ENCODE measurements at places on chromosomes 12 and 14.

- H3K4me3 ChIP-seq, result no peak overlapping the region
- peaks cover 15% of the 10 kb centered on the region for H3K4me1 ChIP-seq
Observed at GRCh38 chr14:100122481-100123223, 36.8 kb downstream of the DEGS2 start.

GRCh38 chr12:122062832-122063693 is 15.5 kb upstream of the MLXIP start:
- no peak for DNase-seq
- peaks cover 40% of the 10 kb centered on the region for H3K4me1 ChIP-seq
- peaks cover 39% of the 10 kb centered on the region for H3K36me3 ChIP-seq
- H3K27ac ChIP-seq, result peak overlapping the region; percentile 72

DNA sequence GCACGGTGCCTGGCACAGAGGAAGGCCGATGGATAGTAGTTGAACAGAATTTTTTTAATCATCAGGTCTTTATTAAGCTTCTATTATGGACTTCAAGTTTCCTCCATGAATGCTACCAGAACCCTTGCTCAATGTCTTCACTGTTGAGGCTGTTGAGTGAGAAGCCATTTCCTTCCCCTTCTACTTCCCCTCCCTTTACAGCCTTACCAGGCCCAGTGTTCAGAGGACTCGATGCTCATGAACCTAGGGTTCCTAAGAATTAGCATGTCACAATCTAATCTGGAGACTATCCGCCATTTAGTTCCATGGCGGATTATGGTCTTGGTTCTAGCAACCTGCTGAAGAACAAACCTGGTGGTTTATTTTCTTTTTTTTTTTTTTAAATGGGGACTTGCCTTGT is 17.7 kb downstream of the ETV6 start:
- peaks cover 76% of the 10 kb centered on the region for H3K4me1 ChIP-seq
- H3K27ac ChIP-seq, result peak overlapping the region; percentile 50
- H3K36me3 ChIP-seq, result peaks cover 27% of the 10 kb centered on the region

DNA sequence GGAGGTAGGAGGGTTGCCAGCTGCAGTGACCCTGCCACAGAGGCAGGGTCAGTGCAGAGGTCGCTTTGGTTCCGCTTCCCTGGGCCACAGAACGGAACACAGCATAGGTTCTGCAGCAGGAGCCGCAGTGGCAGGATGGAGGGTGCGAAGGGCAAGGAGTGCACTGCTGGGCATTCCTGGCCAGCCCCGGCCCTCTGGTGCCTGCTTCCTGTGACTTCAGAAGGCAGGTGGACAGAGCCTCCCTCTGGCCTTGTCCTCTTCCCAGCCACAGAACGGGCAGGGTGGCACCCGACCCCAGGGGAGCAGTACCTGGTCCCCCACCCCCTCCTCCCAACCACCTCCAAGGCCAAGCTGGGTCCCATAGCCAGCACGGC is 37.7 kb downstream of the SLC8B1 start:
- H3K36me3 ChIP-seq, result peaks cover 54% of the 10 kb centered on the region
- H3K4me1 ChIP-seq, result peaks cover 11% of the 10 kb centered on the region
- no peak overlapping the region for H3K27ac ChIP-seq
- H3K27me3 ChIP-seq, result no peaks in the 10 kb centered on the region
- no peak overlapping the region for H3K4me3 ChIP-seq
- no peak for DNase-seq

DNA sequence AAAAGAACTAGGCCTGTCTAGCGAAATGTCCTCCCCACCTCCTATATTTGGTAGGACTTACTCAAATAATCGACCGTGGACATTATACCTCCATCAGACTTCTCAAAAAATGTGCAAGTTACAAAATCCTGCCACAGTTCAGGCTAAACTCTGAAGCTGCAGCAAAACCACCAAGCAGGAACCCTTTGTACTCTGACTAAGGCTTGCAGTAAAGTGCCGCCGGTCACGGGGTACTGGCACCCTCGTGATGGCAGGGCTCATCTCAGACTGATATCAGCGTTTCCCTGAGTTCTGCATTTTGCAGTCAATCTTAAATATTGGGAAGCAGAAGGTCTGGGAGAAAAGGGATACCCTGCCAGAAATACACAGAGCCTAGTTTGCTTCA is 17.1 kb downstream of the SLC11A2 start:
- DNase-seq, result no peak
- no peaks in the 10 kb centered on the region for H3K27me3 ChIP-seq
- H3K4me1 ChIP-seq, result peaks cover 14% of the 10 kb centered on the region
- peak overlapping the region; percentile 63 for H3K4me3 ChIP-seq
- H3K27ac ChIP-seq, result peak overlapping the region; percentile 63

DNA sequence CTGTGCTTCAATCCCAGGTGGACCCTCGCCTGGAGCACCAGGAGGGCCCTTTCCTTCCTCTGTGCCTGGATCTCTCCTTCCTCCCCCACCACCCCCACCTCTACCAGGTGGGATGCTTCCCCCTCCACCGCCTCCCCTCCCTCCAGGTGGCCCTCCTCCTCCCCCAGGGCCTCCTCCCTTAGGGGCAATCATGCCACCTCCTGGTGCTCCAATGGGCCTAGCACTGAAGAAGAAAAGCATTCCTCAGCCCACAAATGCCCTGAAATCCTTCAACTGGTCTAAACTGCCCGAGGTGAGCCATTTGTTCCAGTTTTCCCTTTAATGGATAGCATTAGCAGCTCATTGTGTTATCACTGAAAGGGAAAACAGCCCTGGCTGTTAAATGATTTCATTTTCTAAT is 134.0 kb downstream of the GPR135 start:
- no peak overlapping the region for H3K4me3 ChIP-seq
- H3K36me3 ChIP-seq, result peaks cover 55% of the 10 kb centered on the region
- H3K4me1 ChIP-seq, result no peaks in the 10 kb centered on the region

GRCh38 chr14:69693145-69693544 is 73.8 kb upstream of the SRSF5 start:
- H3K36me3 ChIP-seq, result peaks cover 34% of the 10 kb centered on the region
- peaks cover 83% of the 10 kb centered on the region for H3K4me1 ChIP-seq
- peak overlapping the region; percentile 85 for H3K27ac ChIP-seq
- H3K27me3 ChIP-seq, result no peaks in the 10 kb centered on the region

- H3K27me3 ChIP-seq, result no peaks in the 10 kb centered on the region
- no peak overlapping the region for H3K27ac ChIP-seq
- H3K4me3 ChIP-seq, result no peak overlapping the region
- no peak for DNase-seq
- no peaks in the 10 kb centered on the region for H3K36me3 ChIP-seq
Observed at GRCh38 chr14:75375983-75376382, 51.8 kb upstream of the JDP2 start.

DNA sequence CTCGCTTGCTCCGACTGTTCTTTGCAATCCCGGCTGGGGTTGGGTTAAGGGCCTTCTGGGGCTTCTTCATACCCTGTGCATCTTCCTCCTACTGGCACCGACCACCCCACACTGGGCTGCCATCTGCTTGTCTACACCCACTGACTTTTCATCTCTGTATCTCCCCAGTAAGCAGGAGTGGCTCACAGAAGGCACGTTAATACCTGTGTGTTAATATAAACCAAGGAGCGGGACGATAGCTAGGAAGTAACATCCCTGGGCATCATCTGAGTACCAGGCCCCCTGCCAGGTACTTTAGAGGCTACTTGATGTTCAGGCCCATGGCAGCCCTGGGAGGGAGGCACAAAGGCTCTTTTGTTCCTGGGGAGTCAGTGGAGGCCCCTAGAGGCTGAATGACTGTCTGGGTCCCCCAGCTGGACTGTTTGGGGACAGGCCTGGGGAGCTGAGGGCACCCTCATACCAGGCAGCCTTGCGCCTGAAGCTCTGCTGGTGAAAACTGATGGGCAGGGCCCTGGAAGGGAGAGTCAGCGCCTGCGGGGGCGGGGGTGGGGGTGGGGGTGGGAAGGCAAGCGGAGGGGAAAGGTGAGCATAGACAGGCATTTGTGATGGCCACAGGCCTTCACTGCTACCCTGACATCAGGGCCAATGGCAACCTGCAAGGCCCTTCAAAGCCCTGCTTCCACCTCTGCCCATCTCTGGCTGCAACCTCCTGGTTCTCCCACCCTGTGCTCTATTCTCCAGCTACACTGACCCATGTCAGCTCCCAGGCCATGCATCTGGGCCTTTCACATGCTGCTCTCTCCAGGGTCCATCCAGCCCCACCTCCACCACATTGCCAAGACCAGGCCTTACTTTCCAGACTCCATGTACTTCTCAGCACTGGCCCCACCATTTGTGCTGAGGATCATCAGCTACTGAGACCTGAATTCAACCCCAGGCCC is 34.2 kb upstream of the DEGS2 start:
- no peaks in the 10 kb centered on the region for H3K27me3 ChIP-seq
- no peak for DNase-seq
- H3K4me3 ChIP-seq, result peak overlapping the region; percentile 68
- peaks cover 5% of the 10 kb centered on the region for H3K4me1 ChIP-seq
- H3K27ac ChIP-seq, result peak overlapping the region; percentile 85
- no peaks in the 10 kb centered on the region for H3K36me3 ChIP-seq

GRCh38 chr12:108720757-108721514 is 10.4 kb downstream of the CORO1C start:
- peaks cover 54% of the 10 kb centered on the region for H3K4me1 ChIP-seq
- no peaks in the 10 kb centered on the region for H3K27me3 ChIP-seq
- H3K36me3 ChIP-seq, result peaks cover 11% of the 10 kb centered on the region
- no peak for DNase-seq

DNA sequence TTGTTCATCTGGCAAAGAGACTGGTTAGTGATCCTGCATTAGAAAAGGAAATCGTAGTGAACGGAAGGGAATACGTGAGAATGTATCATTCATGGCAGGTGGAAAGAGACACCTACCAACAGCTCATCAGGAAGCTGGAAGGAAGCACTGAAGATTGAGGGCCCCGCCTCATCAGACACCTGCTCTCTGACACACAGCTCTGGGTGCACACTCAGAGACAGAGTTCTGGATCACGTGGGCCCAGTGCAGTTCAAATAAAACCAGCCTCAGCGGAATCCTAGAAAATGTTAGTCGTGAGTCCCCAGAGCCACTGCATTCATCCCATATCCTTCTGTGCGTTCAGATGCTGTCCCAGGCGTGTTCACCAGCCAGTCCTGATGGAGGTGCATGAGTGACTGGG is 129.7 kb downstream of the GLT1D1 start:
- H3K4me3 ChIP-seq, result no peak overlapping the region
- no peak for DNase-seq
- H3K27ac ChIP-seq, result no peak overlapping the region
- peaks cover 27% of the 10 kb centered on the region for H3K27me3 ChIP-seq

- H3K36me3 ChIP-seq, result no peaks in the 10 kb centered on the region
- no peak overlapping the region for H3K27ac ChIP-seq
- no peaks in the 10 kb centered on the region for H3K4me1 ChIP-seq
- peaks cover 32% of the 10 kb centered on the region for H3K27me3 ChIP-seq
- no peak overlapping the region for H3K4me3 ChIP-seq
Observed at GRCh38 chr12:112851024-112851777, 55.6 kb upstream of the OAS1 start.

- no peak overlapping the region for H3K27ac ChIP-seq
- peaks cover 37% of the 10 kb centered on the region for H3K27me3 ChIP-seq
- H3K4me1 ChIP-seq, result peaks cover 22% of the 10 kb centered on the region
- H3K4me3 ChIP-seq, result peak overlapping the region; percentile 84
- H3K36me3 ChIP-seq, result no peaks in the 10 kb centered on the region
- no peak for DNase-seq
Observed at GRCh38 chr12:44874981-44875416, 1.1 kb downstream of the NELL2 start.

- no peak overlapping the region for H3K4me3 ChIP-seq
- DNase-seq, result no peak
- peaks cover 27% of the 10 kb centered on the region for H3K27me3 ChIP-seq
- no peaks in the 10 kb centered on the region for H3K4me1 ChIP-seq
- no peak overlapping the region for H3K27ac ChIP-seq
Observed at GRCh38 chr12:112606611-112607365, 184.8 kb upstream of the RPH3A start.

- DNase-seq, result no peak
- peaks cover 42% of the 10 kb centered on the region for H3K4me1 ChIP-seq
- no peaks in the 10 kb centered on the region for H3K27me3 ChIP-seq
- no peak overlapping the region for H3K27ac ChIP-seq
Observed at GRCh38 chr14:69351385-69351784, 46.7 kb downstream of the ERH start.

DNA sequence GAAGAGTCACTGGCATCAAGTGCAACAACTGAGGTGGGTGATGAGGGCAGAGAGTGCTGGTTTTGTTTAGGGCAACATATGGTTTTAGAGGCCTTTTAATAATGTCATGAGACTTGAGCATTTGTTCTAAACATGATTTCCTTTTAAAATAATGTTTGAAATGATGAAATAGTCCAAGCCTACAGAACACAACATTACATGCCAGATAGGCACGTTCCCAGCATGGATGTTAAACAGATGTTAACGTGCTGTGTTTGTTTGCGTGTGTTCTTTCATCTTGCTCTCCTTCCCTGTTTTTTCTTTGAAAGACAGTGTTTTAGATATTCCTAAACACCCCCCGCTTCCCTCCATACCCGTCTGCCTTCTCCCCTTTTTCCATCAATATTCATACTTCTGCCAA is 82.3 kb downstream of the RGS6 start:
- no peaks in the 10 kb centered on the region for H3K4me1 ChIP-seq
- H3K27ac ChIP-seq, result no peak overlapping the region
- peaks cover 14% of the 10 kb centered on the region for H3K27me3 ChIP-seq
- no peaks in the 10 kb centered on the region for H3K36me3 ChIP-seq
- no peak for DNase-seq

DNA sequence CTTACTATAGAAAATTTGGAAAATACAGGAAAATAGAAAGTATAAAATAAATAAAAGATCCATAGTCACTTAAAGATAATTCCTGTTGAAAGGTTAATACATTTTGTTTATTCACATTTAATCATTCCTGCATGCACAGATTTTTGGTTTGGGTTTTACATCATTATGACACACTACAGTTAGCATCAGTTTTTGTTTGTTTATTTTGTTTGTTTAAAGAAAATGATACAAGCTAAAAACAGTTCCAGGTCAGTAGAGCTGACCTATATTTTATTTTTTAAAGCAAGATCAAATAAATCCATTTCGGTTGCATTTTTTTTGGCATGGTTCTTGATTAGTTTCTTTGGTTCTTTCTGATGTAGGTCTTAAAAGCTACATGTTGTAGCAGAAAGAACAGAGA is 68.8 kb upstream of the CCDC91 start:
- no peaks in the 10 kb centered on the region for H3K27me3 ChIP-seq
- no peak overlapping the region for H3K27ac ChIP-seq
- H3K36me3 ChIP-seq, result no peaks in the 10 kb centered on the region
- H3K4me1 ChIP-seq, result no peaks in the 10 kb centered on the region
